ENCODE measurements at places on chromosomes 3 and 15.

- H3K36me3 ChIP-seq = no peaks in the 10 kb centered on the region
- no peak for DNase-seq
- no peak overlapping the region for H3K4me3 ChIP-seq
- peaks cover 21% of the 10 kb centered on the region for H3K4me1 ChIP-seq
- H3K27ac ChIP-seq = no peak overlapping the region
These were observed 42.7 kb downstream of the THBS1 start for GRCh38 chr15:39623529-39623931.

DNA sequence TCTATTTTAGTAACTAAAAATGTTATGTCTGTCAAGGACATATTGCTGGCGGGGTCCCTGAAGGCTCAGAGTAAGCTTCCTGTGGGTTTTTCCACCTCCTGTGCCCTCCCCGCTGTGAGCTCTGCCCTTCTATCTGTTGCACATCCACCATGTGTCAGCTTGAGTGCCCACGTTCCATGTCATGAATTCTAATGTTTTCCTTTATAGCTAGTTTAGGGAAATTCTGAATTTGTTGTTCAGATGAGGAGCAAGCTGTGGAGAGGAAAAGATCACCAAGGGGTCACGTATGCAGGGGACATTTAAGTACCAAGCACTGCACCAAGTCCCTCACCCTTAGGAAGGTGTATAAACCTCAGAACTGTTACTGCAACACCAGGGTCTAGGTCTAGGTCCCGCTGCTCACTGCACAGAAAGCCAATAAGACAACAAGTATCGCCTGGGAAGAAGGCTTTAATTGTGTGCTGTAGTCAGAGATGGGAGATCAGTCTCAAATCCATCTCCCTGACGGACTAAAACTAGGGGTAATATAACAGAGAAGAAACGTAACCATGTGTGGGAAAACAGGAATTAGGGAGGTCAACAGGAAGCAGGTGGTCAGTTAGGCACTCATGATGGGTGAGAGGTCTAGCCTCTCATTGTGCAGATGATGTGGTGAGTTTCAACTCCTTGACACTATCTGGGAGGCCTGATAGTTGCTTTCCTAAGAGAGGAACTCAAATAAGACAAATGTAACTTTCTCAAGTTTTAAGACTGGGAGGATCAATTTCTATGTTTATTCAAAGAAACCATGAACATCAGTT is 9.7 kb downstream of the GP9 start:
- H3K27ac ChIP-seq = no peak overlapping the region
- no peaks in the 10 kb centered on the region for H3K36me3 ChIP-seq
- H3K4me1 ChIP-seq = no peaks in the 10 kb centered on the region
- peaks cover 6% of the 10 kb centered on the region for H3K27me3 ChIP-seq
- DNase-seq = no peak

GRCh38 chr3:23806534-23807423 is 1.0 kb downstream of the UBE2E1 start:
- H3K4me3 ChIP-seq = peak overlapping the region; percentile 73
- no peaks in the 10 kb centered on the region for H3K27me3 ChIP-seq
- H3K4me1 ChIP-seq = peaks cover 37% of the 10 kb centered on the region
- no peaks in the 10 kb centered on the region for H3K36me3 ChIP-seq

DNA sequence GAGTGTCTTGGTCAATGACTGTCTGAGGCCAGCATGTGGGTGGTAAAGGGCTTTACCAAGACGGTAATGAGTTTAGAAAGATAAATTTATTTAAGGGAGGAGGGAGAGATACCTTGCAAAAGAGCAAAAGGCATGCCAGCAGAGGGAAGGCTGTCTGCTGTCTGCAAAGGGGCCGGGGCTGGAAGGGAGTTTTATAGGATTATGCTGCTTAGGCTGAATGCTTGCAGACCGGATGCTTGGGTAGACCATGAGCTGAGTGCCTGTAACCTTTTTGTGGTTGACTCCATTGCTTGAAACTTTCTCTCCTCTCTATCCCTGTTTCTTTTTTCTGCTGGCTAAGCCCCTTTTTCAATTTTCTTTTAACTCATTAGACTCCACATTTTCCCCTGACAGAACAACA is 1543.0 kb downstream of the OTOL1 start:
- no peaks in the 10 kb centered on the region for H3K36me3 ChIP-seq
- no peak for DNase-seq
- H3K27ac ChIP-seq = no peak overlapping the region
- no peak overlapping the region for H3K4me3 ChIP-seq

DNA sequence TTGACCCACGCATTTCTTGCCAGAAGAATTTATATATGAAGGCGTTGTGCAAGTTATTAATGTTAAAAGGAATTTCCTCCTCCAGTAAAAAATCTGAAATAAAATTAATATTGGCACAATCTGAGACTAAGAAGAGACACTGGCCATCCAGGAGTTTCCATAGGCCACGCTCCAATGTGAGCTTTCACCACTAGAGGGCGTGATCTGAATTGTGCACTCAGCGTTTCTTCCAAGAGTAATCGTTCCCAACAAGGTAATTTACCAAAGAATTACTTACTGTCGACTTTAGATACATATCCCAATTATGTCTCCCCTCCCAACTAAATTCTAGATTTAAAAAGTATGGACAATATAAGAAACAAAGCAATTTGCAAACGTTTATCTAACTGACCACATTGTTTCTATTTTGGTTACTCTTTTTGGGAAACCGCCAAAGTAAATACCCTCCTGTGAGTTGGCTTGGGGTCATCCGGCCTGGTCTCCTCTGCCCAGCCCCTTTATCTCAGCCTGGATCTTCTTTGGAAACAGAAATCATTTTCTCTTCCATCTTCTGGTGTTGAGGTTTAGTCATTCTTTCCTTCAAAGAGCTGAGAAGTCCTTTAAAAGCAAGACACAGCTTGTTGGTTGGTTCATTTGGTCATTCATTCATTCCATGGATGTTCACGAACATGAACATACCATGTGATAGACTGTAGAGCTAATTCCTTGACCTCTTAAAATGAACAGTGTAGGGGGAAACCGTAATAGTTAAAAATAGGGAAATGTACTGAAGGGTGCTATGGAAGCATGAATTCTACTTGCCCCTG is 26.2 kb downstream of the POLR2M start:
- H3K36me3 ChIP-seq = no peaks in the 10 kb centered on the region
- no peak overlapping the region for H3K27ac ChIP-seq
- H3K27me3 ChIP-seq = no peaks in the 10 kb centered on the region
- DNase-seq = no peak
- peaks cover 3% of the 10 kb centered on the region for H3K4me1 ChIP-seq
- no peak overlapping the region for H3K4me3 ChIP-seq

DNA sequence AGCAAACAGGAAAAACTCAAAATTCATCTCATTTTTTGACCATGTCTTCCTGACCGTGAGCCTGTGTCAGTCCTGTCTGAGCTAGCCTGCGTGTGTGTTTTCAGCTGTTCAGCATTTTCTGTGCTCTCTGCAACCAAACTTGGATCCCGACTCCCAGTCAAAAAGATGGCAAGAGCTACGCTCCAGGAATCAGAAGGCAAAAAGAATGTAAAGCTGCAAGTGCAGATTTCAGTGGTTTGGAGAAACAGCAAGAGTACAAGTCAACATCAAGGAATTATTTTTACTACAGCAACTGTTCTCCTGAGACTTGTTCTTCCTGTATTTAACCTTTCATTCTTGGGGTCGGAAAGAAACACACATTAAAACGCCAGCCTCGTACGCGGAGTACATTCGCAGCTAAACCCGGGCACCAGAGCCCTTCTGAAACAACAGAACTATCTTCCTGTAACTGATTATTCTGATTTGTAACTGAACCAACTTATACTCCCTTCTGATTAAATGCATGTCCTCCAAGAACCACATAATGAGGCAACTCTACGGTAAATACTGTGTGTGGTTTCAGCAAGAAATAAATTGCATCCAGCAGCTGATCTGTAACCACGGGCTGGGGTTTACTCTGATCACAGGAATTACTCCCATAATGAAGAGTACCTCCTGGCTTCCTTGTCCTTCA is 107.4 kb downstream of the LRIG1 start:
- H3K4me1 ChIP-seq = peaks cover 44% of the 10 kb centered on the region
- H3K27me3 ChIP-seq = no peaks in the 10 kb centered on the region
- DNase-seq = no peak
- H3K27ac ChIP-seq = peak overlapping the region; percentile 11
- H3K4me3 ChIP-seq = no peak overlapping the region

GRCh38 chr3:125316949-125317348 is 58.2 kb downstream of the ZNF148 start:
- H3K27ac ChIP-seq = no peak overlapping the region
- no peak overlapping the region for H3K4me3 ChIP-seq
- no peaks in the 10 kb centered on the region for H3K36me3 ChIP-seq
- no peaks in the 10 kb centered on the region for H3K4me1 ChIP-seq

DNA sequence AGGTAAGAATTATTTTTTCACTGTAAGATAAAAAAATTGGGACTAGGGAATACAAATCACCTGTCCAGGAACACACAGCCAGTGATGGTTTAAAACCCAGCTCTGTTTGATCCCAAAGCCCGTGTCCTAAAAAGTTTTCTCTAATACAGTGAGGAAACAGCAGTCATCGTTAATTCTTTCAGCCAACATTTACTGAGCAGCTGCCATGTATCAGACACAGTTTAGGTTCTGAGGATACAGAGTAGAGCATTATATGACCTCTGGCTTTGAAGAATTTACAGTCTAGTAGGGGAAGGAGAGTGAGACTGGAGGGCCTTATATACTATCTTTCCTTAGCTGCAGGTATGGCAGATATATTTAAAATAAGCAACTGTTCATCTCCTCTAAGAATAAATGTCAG is 82.7 kb downstream of the KCNMB2 start:
- H3K27me3 ChIP-seq = no peaks in the 10 kb centered on the region
- no peak overlapping the region for H3K27ac ChIP-seq
- H3K4me3 ChIP-seq = no peak overlapping the region
- DNase-seq = no peak
- H3K36me3 ChIP-seq = no peaks in the 10 kb centered on the region

- H3K27ac ChIP-seq = peak overlapping the region; percentile 72
- DNase-seq = no peak
- no peaks in the 10 kb centered on the region for H3K27me3 ChIP-seq
These were observed 565 bp downstream of the CIB2 start for GRCh38 chr15:78130466-78131294.

DNA sequence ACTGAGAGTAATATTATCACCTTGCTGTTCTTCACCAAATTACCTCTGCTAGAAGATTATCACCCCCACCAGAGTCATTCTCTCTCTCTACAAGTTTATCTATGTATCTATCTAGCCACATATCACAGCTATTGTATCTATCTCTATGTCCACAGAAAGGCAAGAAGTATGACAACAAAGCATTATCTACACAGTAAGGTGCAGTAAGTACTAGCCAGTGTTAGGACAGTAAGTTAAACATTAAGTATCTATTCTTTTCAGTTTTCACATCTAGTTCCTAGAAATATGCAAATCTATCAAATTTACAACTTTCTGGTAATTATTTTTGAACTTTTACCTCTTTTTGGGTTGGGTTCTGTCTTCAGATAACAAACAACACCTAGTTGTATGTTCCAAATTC is 26.5 kb upstream of the XXYLT1 start:
- H3K27ac ChIP-seq = no peak overlapping the region
- H3K4me3 ChIP-seq = no peak overlapping the region
- no peak for DNase-seq
- no peaks in the 10 kb centered on the region for H3K27me3 ChIP-seq
- no peaks in the 10 kb centered on the region for H3K4me1 ChIP-seq

DNA sequence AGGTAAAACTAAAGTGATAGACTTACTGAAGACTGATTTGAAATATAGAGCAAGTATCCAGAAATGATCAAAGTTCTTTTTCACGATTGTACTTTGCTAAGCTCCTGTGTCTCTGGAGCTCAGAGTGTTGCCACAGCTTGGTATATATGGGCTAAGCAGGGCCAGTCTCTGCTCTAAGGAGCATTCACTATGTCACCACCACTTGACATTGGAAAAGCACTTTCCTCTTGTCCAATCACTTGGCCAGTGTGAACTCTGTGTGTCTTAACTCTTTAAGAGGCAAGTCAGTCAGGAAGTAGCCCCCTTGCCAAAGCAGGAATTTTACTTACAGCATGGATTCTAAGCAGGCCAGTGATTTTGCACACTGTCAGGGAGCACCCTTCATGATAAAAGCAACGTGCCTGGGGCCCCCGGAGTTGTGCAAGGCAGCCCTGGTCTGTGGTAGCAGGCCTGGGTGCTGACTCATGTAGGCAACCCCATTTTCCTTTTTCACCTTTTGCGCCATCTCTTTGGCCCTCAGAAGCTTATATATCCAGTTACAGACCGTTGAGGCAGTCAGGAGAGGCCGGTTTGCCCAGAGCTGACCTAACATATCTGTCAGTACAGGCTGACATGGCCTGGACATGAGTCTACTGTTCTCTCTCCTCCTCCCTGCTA is 73.0 kb downstream of the HCN4 start:
- no peaks in the 10 kb centered on the region for H3K27me3 ChIP-seq
- no peak overlapping the region for H3K4me3 ChIP-seq
- H3K36me3 ChIP-seq = peaks cover 44% of the 10 kb centered on the region
- no peak overlapping the region for H3K27ac ChIP-seq
- DNase-seq = no peak
- H3K4me1 ChIP-seq = no peaks in the 10 kb centered on the region

DNA sequence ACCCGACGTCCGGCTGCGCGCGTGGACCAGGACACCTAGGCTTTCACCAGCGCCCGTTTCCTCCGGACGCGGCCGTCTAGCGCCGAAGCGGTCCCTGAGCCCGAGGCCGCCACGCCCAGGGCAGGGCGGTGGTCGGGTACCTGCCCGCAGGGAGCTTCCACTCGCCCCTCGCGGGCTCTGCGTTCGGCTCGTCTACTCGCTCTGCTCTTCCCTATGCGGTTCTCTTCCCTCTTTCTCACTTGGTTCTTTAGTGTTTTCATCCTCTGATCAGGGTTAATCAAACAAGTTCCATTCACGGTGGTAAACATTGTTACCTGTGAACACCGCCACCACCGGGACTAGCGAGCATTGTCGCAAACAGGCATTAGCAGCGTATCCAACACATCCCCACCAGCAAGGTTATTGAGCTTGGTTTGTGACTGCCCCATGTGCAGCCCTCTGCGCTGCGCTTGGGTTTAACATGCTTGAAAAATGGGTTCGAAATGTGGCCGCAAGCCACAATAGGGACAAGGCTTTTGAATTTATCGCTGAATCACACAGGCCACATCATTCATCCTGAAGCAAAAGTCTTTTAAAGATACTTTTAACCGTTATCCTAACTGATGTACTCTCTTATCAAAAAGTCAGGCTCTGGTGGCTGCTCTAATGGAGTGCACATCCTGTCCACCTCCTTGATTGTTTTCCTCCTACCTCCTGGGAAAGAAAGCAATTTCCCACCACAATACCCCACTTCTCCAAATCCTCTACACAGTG is 843 bp upstream of the CD47 start:
- no peak for DNase-seq
- peaks cover 7% of the 10 kb centered on the region for H3K4me1 ChIP-seq
- no peaks in the 10 kb centered on the region for H3K27me3 ChIP-seq
- H3K27ac ChIP-seq = peak overlapping the region; percentile 82

GRCh38 chr3:120161902-120162301 is 67.7 kb upstream of the GSK3B start:
- H3K27ac ChIP-seq = no peak overlapping the region
- no peak overlapping the region for H3K4me3 ChIP-seq
- H3K36me3 ChIP-seq = no peaks in the 10 kb centered on the region
